ENCODE measurements at places on chromosomes 11 and 22.

DNA sequence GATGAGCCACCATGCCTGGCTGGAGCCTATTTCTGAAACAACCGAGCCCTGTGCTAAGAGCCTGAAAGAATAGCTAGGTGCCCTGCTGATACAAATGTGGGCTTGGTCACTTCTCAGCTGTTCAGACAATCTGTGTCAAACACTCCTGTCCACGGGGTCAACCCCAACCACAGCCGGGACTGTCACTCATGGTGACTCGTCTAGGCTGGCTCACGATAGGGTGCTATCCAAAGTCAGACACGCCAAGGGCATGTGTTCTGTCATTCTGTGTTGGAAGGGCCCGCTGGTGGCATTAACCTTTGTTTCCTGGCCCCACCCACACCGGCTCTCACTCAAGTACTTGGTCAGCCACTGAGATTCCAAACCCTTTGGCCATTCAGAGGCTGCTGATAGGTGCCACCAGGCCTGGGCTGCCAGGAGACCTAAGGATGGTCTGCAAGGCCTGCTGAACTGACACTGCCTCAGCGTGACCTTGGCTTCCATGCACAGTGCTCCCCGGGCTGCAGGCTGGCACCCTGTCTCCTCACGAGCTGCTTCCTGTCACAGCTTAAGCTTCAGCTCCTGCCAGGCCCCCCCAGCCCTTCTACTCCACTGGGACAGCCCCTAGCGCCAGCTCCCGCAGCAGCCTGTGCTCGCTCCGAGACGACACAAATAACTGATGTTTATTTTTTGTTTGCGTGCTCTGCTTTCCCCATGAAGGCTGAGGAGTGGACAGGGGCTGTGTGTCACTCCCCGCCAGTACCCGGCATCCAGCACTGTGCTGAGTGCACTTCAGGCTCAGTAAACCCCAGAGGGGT lies 14.2 kb upstream of the CDC42BPG start:
- DNase-seq: no peak

GRCh38 chr11:15965562-15966250 lies 390.6 kb downstream of the SOX6 start:
- DNase-seq: no peak

DNA sequence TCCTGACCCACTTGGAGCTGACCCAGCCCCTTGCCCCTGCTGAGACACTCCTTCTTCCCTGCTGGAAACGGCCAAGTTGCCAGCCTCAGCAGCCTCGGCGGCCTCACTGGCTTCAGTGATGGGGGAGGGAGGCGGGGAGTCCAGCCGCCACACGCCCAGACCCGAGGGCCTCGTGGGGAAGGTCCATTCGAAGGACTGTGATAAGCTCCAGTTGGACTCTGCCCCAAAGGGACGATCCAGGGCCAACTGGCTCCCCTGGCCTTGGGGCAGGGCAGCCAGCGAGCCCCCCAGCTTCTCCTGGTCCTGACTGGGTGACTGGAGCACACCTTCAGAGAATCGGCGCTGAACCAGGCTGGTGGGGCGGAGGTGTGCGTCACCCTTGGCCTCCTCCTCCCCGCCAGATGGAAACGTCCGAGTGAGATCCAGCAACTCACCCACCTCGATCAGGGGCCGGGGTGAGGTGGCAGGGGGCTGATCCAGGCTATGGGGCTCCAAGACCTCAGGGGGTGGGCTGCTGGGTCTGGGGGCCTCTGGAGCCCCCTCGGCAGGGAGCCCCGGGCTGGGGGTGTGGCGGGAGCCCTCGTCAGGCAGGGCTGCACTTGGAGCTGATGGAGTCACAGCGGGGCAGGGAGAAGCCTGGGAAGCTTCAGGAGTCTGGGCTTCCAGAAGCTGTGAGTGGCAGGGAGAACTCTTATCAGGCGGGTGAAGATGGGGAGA lies 11.5 kb downstream of the TNKS1BP1 start:
- DNase-seq: no peak

DNA sequence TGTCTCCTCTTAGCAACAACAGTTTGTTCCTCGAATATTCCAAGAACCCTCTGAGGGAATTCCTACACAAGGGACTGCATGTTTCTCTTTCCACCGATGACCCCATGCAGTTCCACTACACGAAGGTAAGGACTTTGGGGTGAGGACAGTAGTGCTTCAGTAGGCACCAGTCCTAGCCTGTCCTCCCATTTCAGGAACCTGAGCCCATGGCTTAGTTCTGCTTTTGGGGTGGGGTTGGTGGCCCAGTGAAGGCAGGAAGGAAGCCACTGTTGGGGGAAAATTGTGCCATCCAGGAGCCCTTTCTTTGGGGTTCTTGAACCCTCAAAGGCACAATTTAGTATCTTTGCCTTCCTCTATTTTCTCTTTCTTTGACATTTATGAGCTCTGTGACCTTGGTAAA lies 38.2 kb downstream of the RNF141 start:
- DNase-seq: no peak

GRCh38 chr11:8067567-8067928 lies 13.5 kb upstream of the TUB start:
- no peak for DNase-seq

- DNase-seq: no peak
These were observed 67.3 kb downstream of the TRPC6 start for GRCh38 chr11:101516546-101516945.

DNA sequence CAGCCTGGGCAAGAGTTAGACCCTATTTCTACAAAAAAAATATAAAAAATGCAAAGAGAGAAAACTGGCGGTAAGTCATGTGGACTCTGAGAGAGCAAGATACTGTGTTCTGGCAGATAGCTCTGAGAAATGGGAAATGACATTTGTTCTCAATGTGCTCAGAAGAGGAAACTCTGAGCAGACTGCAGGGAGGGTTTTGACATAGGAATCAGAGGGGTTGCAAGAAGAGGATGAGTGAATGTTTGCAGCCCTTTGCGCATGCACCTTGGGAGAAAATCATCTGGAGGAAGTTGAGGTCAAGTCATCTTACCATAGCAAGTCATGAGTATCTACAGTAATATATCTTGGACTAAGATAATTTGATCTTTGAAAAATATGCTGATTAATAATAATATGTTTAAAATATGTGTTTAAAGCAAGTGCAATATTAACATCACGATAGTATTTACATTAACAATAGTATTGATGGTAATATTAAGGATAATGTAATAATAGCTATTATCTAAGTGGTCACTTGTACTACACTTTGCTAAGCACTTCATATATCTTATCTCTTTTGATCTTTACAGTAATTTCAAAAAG lies 2.6 kb downstream of the ACER3 start:
- no peak for DNase-seq

DNA sequence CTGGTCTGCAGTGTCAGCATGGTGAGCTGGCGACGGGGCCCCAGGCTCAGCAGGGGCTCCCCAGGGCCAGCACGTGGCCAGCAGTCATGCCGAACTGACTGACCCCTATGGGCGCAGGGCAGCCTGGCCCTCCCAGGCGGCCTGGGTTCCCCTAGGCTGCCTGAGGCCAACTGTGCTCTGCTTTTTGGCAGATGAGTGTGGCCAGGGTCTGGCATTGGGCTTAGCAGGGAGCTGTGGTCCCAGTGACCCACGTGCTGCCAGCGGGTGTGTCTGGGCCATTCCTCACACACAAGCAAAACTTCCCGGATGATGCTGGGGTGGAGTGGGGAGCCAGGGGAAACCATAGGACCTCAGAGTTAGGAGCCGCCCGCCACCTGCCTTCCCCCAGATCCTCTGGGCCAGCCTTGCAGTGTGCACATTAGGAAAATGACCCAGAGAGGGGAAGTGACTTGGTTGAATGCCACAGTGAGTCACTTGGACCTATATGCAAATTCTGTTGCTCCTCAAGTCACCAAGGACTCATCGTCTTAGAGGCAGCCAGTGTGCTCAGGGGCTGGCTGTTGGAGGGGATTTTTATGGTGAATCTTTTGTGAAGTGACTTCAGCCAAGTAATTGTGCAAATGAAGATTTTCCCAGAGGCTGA lies 6.5 kb downstream of the ADORA2A start:
- no peak for DNase-seq

- no peak for DNase-seq
These were observed 51.5 kb downstream of the SGSM3 start for GRCh38 chr22:40421941-40422340.

GRCh38 chr11:2675540-2675939 lies 24.3 kb downstream of the KCNQ1OT1 start:
- peak; percentile 58 for DNase-seq

- no peak for DNase-seq
These were observed 9.6 kb upstream of the MYH9 start for GRCh38 chr22:36397131-36398093.

- no peak for DNase-seq
These were observed 24.3 kb downstream of the SUSD2 start for GRCh38 chr22:24205438-24206195.

DNA sequence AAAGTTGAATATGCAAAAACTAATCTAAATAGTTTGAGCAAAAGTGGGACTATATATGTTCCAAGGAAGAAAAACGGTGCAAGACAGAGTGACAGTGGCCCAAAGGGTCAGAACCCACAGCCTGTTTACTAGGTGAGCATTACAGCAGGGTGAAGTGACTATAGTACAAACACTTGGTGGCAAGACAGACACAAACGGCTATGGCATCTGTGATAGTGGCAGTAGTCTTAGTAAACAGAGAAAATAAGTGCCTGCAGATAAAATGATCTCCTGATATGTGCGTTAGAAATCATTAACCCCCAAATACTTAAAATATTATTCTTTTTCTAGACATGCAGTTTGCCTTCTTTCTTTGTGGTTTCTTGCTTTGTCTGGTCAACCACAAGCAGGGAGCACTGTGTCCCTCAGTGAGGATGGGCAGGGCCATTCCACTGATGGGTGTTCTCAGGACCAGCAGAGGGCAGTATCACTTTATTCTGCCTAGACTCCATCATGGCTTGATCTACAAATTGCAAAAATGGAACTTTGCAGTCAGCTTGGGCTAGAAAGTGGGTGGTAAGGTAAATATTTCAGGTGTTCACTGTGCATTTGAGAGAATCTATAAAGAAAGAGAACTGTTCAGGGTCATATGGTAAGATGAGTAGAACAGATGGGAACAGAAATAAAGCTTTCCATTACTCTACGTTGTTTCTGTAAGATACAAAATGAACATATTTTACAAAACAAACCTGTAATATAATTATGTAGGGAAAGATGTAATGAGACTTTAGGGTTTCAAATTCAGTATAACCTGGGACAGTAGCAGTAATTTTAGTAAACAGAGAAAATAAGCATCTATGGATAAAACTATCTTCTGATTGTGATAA lies 198.2 kb downstream of the SWAP70 start:
- peak; percentile 57 for DNase-seq

DNA sequence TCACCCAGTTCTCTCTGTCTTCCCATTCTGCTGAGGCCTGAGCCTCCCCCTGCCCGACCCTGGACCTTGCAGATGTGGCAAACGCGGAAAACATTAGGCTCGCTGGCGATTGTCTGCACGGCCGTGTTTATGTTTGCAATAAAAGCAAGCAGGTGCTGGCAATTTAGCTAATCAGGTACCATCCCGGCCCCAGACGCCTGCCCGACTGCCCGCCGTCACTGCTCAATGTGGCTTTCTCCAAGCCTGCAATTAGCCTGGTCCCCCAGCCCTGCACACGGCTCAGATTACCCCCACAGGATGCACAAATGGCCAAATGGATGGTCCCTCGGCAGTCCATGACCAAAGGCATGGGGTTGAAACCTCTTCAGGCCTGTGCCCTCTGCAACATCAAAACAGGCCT lies 259.7 kb downstream of the MN1 start:
- DNase-seq: no peak

DNA sequence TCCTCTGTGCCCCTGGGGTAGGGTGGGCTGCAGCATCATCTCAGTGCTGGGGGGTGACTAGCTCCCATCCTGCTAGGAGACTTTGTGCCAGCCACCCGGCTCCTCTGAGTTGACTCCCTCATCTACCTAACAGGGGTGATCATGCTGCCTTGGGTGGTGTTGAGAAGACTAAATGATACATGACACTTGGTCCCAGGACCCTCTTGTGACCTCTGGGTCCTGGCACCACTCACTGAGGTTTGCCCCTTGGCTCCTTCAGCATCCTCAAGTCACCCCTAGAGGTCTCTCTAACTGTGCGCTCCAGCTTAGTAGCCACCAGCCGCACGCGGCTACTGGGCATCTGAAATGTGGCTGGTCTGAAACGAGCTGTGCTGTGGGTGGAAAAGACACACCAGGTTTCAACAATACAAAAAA lies 72.1 kb downstream of the LRRC32 start:
- no peak for DNase-seq

- no peak for DNase-seq
These were observed 111.3 kb upstream of the PAX6 start for GRCh38 chr11:31922450-31922849.

DNA sequence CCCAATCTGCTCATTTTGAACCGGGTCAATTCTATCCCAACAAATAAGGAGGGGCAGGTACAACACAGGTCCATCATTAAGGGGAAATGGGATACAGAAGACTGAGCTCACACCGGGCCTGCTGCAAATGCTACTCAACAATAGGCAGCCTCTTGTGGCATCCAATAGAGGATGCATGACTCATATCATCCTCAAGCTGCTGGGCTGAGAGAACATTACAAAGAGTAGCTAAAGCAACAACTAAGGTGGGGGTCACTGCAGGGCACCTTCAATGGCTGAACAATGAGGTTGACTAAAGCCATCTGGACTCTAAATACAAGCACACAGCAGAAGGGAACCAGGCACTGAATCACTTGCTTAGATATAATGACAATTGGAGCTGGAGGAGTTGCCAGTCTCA lies 130.1 kb upstream of the SYN3 start:
- no peak for DNase-seq

DNA sequence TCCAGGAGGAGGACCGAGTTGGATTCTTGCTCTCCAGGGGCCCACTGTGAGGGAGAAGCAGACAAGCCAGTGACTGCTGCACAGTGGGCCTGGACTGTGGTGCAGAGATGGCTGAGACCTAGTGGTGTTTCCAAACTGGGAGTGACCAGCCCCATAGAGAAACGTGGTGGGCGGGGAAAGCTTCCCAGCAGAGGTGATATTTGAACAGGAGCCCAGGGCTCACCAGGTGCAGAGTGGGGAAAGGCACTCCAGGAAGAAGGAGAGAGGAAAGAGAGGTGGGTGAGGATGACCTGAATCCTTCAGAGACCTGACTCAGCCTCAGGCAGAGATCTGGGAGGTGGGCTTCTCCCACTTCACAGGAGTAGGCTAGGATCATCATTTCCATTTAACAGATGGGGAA lies 52.1 kb upstream of the RASD2 start:
- DNase-seq: no peak

GRCh38 chr22:40666151-40666848 lies 13.0 kb upstream of the MCHR1 start:
- no peak for DNase-seq

GRCh38 chr11:79409330-79409729 lies 31.5 kb downstream of the TENM4 start:
- no peak for DNase-seq

- DNase-seq: no peak
These were observed 118.3 kb downstream of the CD44 start for GRCh38 chr11:35257281-35257680.

Measured in COLO829 (cell line).